ENCODE measurements at places on chromosomes 7 and 10.
A peak's percentile ranks its signal among the peaks of the same experiment; 100 is the strongest.

- no peak for DNase-seq
Measured at GRCh38 chr10:77201135-77202106, 436.2 kb downstream of the KCNMA1 start.

DNA sequence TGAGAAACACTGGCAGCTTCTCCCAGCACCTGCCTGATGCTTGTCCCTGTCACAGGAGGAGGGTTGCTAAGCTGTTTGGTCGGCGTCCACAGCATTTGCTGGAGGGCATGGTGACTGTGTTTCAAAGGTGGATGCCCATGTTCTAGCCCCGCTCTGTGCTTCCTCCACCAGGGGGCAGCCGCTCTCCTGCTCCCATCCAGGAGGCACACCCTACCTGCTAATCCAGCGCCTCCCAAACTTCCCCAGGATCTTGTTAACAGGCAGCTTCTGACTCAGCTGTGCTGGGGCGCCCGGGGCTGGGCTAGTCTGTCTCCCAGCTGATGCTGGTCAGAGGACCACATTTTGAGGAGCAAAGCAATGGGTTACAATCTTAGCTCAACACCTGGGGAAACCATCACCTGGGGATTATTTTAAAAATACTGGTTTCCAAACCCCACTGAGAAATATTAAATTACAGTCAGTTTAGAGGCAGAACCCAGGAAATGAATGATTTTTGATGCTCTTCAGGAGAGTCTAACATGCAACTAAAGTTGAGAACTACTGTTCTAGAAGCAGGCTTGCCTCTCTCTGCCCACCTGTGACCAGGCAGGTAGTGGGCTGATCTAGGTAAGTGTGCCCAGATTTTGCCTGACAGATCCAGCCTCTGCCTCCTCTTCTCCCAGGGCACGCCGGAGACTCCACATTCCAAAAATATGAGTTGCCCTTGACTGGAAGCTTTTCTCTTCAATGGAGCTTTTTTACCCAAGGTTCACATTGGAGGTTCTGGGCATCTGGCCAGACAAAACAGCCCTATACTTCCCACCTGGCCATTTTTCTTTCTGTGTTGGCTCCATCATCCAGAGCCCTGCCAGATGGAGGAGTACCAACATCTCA, 92.7 kb upstream of the GPR26 start:
- DNase-seq, result peak; percentile 10

DNA sequence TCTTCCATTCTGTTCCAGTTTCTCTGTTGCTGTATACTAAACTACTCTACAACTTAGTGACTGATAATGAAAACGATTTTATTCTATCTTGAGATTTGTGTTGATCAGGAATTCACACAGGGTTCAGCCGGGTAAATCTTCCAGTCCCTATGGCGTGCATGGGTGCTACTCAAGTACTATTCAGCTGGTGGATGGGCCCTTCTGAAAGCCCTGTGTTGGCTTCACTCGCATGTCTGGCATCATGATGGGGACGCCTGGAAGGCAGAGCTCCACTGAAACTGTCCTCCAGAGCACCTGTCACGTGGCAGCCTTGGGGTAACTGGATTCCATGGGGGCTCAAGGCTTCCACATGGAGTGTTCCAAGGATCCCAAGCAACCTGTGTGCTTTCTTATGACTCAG, 86.0 kb upstream of the ZMIZ1 start:
- no peak for DNase-seq

DNA sequence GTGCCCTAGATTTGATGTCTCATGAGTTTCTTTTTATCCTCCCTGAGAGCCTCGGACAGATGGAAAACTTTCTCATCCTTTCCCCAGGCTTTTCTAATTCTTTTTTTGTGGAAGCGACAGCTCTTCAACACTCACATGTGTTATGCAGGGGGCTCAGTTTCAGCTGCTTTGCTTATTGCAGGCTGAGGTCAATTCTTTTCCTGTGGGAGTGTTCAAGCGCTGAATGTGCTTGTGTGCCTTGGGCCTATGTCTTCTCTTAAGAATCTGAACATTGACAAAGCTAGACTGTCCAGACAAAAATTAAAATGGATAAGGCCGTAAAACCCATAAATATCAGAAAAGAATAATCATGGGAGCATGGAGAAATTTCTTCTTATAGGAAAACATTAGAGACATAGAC, 125.2 kb upstream of the STEAP4 start:
- no peak for DNase-seq

DNA sequence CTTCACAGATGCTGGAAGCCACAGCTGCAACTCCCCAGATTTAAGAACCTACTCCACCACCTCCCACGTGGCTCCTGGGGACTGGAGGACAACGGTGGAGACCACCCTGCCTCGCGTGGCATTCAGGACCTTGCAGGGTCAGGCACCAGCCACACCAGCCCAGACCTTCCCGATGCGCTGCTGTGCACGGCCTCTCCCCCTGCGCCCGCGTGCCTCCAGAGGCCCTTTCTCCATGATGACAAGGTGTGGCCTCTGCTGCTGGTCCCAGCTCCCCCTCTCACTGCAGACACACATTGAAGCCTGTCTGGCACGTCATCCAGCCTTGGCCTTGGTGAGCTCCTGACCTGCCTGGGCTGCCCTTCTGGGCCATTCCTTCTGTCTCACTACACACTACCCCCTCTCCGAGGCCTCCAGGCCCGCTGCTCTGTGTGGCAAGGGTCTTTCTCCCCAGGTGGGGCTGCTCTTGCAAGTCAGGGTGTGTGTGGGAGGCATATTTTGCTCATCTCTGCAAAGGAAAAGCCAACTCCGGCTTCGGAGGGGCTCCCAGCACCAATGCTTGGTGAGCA, 254.8 kb downstream of the MAD1L1 start:
- no peak for DNase-seq

- no peak for DNase-seq
Measured at GRCh38 chr10:15763006-15763405, 43.3 kb upstream of the ITGA8 start.

DNA sequence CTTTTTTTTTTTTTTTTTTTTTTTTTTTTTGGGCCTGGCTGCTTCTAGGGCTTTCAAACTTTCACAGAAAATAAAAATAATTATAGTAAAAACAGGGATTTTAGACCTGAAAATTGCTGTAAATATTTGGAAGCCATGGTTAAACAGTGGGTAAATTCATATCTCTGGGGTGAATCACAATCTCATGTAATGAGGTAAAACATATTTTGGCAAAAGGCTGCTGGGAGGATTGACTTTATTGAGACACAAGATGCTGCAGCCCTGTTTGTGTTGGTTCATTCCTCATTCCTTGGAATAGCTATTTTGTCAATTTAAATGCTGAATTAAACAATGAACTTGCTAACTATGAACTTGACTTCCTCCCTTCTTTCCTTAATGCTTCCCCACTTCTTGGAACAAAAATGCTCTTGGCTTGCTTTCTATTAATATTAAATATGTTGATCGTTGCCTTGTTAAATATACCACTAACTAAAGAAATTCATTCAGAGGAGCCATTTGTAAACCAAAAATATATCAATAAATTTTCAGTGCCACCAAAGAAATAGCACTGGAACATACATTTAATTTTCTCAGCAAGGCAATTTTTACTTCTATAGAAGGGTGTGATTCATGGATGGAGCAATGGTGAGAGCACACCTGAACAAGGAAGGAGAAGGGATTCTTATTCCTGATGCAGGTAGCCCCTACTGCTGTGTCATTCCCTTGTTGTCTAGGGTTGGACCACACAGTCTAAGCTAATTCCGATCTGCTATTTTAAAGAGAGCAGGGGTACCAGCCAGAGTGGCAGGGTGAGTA, 24.6 kb downstream of the AGK start:
- no peak for DNase-seq

- DNase-seq, result peak; percentile 27
Measured at GRCh38 chr7:116897661-116898060, 35.3 kb downstream of the CAPZA2 start.

DNA sequence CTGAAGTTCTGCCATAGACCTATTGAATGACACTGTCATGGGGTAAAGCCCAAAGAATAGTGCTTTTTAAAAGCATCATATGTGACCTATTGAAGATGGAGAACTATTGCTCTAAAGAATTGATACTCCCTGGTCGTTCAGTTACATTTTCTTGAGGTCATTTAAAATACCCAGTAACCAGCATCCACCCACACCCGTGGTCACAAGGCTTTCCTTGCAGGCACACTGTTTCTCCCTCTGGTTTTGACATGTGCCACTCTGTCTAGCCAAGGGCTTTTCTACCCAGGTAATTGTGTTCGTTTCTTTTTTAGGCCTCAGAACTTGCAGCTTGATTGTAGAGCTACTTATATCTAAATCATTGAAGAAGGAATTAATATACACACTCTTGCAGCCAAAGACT, 68.3 kb upstream of the LYZL2 start:
- no peak for DNase-seq

DNA sequence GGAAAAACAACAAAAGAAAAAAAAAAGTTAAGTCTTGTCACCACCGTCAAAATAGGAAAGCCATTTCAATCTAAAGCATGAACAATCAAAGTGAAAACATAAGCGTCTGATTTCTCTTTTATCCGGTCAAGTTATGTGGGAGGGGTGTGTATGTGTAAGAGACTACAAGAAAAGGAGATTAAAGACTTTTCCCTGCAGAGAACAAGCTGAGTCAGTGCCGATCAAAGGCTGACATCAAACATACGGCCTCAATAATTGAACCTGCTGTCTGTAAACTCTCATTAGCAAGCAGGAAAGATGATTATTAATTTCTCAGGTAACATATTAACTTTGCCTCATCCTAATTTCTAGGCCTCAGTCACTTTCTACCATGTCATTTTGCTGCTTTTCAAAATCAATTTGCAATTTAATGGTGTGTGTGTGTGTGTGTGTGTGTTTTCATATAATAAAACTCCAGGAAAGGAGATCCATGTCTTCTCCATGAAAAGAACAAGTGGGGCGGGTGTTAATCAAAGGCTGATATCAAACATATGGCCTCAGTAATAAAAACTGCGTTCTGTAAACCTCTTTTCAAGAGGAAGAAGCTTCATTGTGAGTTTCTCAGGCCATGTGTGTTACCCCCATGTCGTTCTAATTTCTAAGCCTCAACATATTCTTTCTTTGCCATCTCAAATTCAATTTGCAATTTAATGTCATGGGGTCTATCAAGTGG, 649.1 kb upstream of the SORCS1 start:
- DNase-seq, result no peak

DNA sequence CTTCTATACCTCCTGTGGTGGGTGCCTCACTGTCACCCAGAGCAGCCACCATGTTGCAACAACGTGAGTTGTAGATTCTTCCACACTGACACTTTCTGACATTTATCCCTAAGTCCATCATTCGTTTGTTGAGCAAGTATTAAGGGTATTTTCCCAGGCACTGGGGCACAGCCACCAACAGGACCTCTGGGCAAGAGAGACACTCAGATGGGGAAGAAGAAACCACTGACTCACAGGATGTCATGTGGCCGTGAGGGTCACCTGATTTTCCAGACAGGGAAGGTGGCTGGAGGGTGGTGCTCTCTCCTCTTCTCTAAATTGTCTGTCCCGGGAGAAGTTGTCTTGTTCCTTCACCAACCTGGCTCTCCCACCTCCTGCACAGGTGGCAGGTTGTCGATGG, 51.7 kb upstream of the PPIF start:
- DNase-seq, result no peak

- DNase-seq, result peak; percentile 28
Measured at GRCh38 chr10:96306516-96306915, 2.3 kb downstream of the DNTT start.

DNA sequence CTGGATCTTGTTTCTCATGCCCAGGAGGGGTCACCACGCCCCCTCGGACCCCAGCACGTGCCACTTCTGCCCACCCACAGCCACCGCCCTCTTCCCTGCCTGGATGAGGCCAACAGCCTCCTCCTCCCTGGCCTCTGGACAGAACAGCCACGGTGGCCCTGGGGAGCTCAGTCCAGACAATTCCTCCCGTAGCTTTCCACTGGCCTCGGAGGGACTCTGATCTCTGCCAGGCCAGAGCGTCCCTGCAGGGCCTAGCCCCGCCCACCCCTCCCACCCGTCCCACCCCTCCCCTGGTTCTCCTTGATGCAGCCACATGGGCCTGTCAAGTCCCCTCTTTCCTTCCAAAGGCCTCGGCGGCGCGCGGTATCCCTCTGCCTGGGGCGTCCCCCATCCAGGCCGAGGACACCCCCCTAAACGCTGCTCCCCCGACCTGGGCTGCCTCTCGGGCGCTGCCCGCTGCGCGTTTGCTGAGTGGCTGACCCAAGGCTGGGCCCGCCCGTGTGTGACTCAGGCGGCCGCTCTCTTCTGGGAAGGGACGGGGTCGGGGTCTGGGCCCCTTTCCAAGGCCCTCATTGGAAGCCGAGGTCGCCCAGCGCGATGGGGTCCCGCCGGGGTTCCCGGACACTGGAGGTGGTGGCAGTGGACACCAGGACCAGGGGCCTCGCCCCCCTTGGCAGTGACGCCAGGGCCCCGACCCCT, 557 bp downstream of the TMEM120A start:
- DNase-seq, result peak; percentile 43

DNA sequence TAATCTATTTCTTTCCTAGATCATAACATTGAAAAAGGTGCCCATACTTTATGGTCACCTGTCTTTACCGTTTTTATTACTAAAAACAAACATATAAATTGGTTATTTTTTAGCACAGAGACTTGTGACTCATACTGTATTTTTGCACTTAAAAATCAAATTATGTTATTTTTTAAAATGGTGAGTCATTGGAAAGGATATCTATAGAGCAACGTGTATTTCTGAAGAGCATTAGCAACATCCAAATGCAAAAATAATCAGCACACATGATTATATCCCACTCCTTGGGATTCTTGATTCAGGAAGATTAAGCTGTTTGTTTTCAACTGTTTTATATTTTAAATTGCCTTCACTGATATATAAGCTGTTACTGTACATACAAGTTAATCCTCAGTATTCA, 40.7 kb upstream of the FMC1 start:
- no peak for DNase-seq

GRCh38 chr10:23694446-23694920, 255.6 kb downstream of the OTUD1 start:
- DNase-seq, result no peak

GRCh38 chr10:76034353-76035205, 603.2 kb downstream of the LRMDA start:
- DNase-seq, result no peak

GRCh38 chr10:132607961-132608495, 70.4 kb downstream of the INPP5A start:
- DNase-seq, result peak; percentile 74

GRCh38 chr10:123295644-123296043, 141.4 kb downstream of the BUB3 start:
- no peak for DNase-seq

DNA sequence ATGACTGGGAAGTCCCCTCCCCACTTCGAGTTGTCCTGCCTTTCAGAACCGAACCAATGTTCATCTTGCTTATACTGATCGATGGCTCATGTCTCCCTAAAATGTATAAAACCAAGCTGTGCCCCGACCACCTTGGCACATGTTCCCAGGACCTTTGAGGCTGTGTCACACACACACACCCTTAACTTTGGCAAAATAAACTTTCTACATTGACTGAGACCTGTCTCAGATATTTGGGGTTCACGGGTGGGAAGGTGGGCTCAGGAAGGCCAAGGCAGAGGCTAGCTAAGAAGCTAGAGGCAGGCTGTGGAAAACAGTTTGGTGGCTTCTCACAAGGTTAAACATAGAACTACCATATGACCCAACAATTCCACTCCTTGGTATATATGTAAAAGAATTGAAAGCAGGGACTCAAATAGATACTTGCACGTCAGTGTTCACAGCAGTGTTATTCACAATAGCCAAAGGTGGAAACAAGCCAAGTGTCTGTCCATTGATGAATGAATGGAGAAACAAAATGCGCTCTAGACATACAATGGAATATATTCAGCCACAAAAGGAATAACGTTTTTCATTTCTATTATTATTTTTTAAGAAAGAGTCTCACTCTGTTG, 15.4 kb downstream of the PRF1 start:
- DNase-seq, result no peak

GRCh38 chr7:35736725-35737124, 41.8 kb upstream of the HERPUD2 start:
- DNase-seq, result no peak
